Thymus (tissue), 14 donors: ENCODE measurements at places on chromosomes 2 and 18.

DNA sequence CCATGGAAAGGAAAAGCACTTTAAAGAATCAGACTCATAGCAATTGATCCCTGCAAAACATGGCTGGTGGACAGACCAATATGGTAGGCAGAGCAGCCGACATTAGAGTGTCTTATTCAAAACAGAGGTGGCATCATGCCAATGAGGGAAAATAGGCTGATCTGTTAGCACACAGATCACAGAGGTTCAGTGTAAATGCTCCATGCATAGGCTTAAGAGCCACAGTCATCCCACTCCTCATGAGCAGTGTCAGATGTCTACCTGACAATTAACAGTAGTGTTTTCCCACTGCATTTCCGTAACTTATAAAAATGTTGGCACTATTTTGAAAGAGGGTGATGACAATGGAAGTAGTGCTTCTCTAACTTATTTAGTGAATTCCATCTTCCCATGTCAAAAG lies 86.7 kb downstream of the SPATS2L start:
- no peak for DNase-seq

DNA sequence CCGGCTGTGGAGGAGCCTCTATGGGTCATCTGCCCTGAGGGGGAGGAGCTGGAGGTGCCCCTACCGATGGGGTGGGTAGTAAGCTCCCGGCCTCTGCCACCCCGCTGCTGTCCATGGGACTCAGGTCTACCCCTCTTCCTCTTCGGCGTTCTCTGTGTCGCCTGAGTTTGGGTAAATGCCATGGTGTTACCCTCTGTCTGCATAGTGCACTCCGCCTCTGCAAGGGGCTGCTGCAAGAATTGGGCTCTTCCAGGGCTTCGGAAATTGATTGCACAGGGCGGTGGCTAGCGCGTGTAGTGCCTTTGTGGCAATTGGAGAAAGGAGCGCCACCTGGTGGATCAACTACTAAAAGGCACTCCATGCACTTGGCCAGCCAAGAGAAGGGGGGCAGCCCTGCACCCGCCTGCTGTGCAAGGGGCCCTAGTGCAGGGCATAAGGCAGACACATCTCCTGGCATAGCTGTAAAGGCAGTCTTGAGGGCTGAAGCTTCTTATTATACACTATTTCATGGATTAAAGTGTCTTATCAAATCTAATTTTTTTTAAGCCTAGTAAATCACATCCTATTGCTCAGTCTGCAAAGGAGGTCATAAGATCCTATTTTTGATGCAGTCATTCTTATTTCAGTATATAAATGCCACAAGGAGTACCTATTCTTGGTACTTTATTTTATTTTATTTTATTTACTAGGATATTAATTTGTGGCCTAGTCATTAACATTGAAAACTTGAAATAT lies 308.9 kb downstream of the PDE11A start:
- peak; percentile 76 for DNase-seq

DNA sequence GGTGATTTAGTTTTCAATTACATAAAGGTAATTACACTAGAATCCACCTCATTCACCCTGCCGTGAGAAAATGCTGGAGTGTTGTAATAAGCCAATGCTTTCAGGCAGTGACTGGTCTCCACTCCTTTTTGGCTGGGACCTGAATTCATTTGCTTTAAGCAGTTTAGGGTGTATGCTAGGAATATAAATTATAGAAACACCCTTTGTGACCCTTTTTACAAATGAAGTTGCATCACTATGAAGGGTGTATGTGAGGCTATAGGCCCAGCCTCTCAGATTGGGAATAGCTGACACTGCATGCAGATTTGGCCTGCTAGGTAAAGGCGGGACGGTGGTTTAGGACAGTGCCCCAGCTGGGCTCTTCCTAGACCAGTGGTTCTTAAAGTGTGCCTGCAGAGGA lies 50.8 kb upstream of the NFE2L2 start:
- DNase-seq: no peak

DNA sequence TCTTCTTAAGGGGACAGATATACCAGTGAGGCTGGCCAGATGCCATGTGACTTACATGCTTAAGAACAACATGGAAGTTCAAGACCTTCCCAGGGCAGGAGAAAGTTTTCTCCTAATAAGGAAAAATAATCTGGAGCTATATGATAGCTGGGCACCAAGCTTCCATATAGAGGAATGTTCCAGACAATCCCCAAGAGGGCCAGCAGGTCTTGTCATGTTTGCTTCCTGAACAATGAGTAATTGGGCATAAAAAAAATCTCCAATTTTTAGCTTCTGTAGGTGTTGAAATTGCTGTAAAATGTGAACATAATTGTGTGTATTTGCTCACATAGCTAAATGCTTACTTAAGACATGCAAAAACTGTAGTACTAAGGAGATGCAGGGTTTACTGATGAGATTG lies 809.5 kb upstream of the PIK3C3 start:
- DNase-seq: no peak

DNA sequence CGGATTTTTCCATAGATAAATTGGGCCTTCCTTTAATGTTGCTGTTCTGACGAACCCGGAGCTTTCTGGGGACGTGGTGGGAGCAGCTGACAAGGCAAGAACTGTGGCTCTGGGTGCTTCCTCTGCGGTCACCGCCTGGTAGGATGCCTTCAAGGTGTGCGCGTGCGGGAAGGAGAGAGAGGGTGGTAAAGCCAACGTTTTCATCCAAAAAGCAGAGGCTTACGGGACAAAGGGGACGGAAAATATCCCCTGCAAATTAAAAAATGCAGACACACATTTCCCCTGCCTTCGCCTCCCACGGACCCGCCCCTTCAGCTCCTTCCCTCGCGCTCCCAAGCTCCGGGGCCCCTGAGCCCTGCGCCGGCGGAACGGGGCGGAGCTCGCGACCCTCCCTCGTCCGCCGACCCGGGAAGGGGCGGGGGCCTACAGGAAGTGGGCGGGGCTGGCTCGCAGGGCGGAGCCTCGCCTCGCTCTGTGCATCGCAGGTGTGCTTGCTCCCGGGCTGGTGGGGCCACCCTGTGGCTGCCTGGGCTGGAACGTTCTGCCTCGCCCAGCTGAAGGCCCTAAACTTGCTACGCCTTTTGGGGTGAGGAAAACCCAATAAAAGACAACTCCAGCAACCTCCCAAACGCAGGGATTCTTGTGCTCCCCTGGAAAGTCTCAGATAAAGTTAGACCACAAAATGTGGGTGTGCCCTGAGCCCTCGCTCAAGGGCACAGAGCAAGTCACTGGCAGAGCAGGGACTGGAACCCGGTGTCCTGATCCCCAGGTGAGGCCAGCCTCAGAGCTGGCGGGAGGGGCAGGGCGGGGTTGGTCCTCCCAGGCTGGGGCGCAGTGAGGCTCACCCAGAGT lies 25.4 kb upstream of the SLC66A3 start:
- DNase-seq: peak; percentile 94

DNA sequence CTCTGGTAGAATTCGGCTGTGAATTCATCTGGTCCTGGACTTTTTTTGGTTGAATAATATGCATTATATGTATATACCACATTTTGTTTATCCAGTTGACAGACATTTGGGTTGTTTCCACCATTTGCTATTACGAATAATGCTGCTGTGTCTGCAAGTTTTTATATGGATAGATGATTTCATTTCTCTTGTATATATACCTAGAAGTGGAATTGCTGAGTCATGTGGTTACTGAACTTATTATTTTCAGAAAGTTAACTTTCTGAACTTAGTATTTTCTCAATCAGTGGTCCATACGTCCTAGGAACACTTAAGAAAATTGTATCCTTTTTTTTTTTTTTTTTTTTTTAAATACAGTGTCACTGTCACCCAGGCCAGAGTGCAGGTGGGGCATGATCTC lies 63.3 kb downstream of the RIF1 start:
- no peak for DNase-seq

GRCh38 chr2:186629250-186629996 lies 39.6 kb downstream of the ITGAV start:
- no peak for DNase-seq

DNA sequence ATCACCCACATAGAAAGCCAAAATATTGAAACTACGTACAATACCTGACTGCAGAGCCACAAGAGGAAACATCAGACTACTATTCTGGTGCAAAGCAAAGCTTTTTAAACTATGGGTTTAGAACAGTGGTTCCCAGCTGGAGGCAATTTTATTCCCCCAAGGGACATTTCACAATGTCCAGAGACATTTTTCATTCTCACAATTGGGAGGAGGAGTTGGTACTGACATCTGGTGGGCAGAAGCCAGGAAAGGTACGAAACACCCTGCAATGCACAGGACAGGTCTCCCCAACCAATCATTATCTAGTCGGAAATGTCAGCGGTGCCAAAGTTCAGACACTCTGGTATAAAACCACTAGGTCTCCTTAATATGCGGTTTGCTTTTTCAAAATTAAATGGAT lies 88.4 kb upstream of the ARL5A start:
- no peak for DNase-seq

GRCh38 chr2:66507673-66508201 lies 72.8 kb downstream of the MEIS1 start:
- no peak for DNase-seq

DNA sequence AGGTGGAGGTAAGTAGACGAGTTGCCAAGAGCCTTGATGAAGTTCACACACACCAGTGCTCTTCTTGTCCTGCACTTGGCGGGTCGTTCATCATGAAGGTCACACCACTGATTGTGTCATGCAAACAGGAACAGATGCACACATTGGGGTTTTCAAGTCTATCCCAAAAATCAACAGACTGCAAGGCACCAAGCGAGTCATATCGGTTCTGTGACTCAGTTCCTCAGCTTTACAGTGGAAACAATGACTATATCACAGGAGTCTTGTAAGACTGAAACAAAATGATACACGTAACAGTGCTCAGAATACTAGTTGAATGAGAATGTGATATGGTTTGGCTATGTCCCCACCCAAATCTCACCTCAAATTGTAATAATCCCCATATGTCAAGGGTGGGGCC lies 526.9 kb upstream of the ID2 start:
- no peak for DNase-seq

DNA sequence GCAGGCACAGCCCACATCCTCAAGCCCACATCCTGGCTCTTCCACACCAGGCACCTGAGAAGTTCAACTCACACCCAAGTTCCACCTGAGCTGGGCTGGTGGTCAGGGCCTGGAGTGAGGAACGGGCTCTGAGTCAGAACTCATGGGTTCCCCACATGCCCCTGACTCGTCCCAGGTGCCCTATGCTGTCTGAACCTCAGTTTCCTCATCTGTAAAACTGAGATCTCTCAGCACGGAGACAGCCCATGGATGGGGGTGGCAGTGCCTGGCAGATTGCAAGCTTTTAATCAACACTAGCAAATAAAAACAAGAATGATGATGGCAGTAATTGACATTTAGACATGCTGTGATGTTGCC lies 307.8 kb downstream of the NDUFA10 start:
- DNase-seq: no peak

DNA sequence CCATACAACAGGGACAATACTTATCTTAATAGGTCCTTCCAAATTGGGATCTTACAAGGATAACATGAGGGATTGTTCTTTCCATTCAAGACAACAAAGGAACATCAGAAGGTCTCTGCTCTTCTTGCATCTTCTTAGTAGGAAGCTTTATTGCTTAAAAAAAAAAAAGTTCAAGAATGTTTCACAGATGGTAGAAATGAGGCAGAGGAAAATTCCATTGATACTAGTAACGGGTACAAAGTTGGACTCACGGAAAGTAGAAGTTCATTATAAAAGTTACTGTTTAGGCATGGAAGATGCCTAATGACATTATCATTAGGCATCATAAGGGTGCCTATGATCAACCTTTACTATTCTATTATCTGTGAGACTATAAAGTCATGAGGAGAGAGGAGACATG lies 136.2 kb downstream of the LAMA3 start:
- no peak for DNase-seq

- no peak for DNase-seq
These were observed 5.9 kb downstream of the OBSL1 start for GRCh38 chr2:219565130-219566080.

- DNase-seq: no peak
These were observed 206.3 kb upstream of the HAAO start for GRCh38 chr2:42998721-42999120.

GRCh38 chr2:44136252-44136651 lies 32.4 kb upstream of the PPM1B start:
- DNase-seq: no peak

GRCh38 chr2:150485114-150485870 lies 2.2 kb downstream of the RND3 start:
- no peak for DNase-seq

- DNase-seq: no peak
These were observed 96.9 kb downstream of the TPO start for GRCh38 chr2:1510176-1510575.

DNA sequence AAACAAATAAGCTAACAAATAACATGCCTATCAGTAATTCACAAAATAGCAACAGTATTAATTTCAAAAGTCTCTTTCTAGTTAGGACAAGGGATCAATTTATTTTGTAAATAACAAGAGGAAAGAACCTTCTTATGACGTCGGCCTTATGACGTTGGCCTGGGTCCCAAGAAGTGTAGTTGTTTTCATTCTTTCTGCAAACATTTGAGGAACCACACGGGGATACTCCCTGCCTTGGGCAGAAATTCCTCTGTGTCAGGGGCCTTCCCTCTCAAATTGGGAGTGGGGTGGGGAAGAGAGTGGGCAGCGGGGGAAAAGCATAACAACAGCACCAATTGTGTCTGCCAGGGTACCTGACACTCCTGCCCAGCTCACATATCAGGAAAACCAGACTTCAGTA lies 1.3 kb downstream of the CCDC68 start:
- no peak for DNase-seq

- DNase-seq: no peak
These were observed 35.3 kb upstream of the NPAS2 start for GRCh38 chr2:100784681-100785080.

DNA sequence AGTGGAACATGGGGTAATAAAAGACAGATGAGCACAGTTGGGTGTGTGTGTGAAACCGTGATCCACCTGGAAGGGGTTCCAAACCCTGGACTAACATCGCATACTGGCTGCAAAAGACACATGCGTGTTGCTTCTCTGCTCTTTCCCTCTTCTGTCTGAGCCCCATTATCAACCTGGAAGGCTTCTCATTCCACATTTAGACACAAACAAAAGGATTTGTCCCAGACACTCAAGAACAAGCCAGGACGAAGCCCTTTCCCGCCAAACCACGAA lies 7.0 kb upstream of the SP9 start:
- DNase-seq: no peak

GRCh38 chr2:234691214-234691575 lies 194.3 kb upstream of the ARL4C start:
- no peak for DNase-seq

GRCh38 chr2:128310094-128310716 lies 8.5 kb downstream of the HS6ST1 start:
- DNase-seq: no peak

- no peak for DNase-seq
These were observed 71.3 kb downstream of the FASTKD2 start for GRCh38 chr2:206836722-206837121.

- no peak for DNase-seq
These were observed 18.6 kb upstream of the UNC80 start for GRCh38 chr2:209753020-209753419.

- no peak for DNase-seq
These were observed 56.5 kb downstream of the TPGS2 start for GRCh38 chr18:36772241-36772723.

GRCh38 chr18:2878656-2879330 lies 32.0 kb downstream of the EMILIN2 start:
- no peak for DNase-seq

GRCh38 chr18:75574187-75574586 lies 146.7 kb upstream of the SMIM21 start:
- DNase-seq: no peak

- DNase-seq: no peak
These were observed 26.2 kb downstream of the NAB1 start for GRCh38 chr2:190674966-190675650.
